ENCODE measurements at places on chromosomes 5 and 9.

GRCh38 chr5:15489571-15490235 lies 10.3 kb upstream of the FBXL7 start:
- DNase-seq: no peak

DNA sequence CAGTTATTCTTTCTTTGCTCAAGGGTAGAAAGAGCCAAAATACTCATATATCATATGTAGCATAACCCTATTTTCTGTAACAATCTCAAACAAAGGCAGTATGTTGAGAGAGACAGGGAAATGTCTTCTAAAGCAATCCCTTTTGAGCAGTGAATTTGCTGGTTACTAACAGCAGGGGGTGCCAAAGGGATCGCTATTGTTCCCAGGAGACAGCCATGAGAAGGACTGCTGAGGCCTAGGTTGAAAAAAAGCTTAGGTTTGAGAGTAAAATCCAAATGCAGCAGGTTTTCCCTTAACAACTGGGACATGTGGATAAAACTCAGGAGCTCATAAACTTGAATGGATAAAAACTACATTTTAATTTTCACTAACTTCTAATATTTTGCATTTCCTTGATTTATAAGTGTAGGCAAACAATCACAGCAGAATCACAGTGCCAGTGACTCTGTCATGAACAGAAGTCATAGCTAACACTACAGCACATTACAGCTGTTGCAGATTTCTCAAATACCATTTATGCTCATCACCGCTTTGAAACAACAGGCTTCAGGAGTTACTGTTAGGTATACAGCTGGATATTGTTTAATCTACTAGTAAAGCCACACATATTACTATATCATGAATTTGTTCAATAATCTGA lies 148.4 kb downstream of the MAPKAP1 start:
- no peak for DNase-seq

GRCh38 chr9:127945338-127945737 lies 7.7 kb upstream of the DPM2 start:
- no peak for DNase-seq

- DNase-seq: no peak
Measured at GRCh38 chr5:91373600-91373999, 9.5 kb downstream of the ARRDC3 start.

DNA sequence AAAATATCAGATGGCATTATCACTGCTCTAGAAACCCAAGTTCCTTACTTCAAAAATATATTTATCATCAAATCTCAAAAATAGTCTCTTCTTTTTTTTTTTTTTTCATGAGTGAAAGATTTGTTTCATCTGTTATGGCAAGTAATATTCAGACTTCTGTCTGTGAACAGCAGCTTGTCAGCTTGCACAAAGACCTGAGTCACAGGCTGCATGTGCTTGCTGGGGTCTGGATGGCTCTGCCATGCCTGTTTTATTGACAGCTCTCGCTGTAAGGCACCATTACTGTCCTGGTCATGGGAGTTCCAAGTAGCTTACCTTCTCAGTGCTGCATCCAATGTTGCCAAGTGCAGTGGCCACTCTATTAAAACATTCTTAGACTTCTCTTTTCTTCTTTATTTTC lies 456.4 kb downstream of the GADD45G start:
- DNase-seq: no peak

DNA sequence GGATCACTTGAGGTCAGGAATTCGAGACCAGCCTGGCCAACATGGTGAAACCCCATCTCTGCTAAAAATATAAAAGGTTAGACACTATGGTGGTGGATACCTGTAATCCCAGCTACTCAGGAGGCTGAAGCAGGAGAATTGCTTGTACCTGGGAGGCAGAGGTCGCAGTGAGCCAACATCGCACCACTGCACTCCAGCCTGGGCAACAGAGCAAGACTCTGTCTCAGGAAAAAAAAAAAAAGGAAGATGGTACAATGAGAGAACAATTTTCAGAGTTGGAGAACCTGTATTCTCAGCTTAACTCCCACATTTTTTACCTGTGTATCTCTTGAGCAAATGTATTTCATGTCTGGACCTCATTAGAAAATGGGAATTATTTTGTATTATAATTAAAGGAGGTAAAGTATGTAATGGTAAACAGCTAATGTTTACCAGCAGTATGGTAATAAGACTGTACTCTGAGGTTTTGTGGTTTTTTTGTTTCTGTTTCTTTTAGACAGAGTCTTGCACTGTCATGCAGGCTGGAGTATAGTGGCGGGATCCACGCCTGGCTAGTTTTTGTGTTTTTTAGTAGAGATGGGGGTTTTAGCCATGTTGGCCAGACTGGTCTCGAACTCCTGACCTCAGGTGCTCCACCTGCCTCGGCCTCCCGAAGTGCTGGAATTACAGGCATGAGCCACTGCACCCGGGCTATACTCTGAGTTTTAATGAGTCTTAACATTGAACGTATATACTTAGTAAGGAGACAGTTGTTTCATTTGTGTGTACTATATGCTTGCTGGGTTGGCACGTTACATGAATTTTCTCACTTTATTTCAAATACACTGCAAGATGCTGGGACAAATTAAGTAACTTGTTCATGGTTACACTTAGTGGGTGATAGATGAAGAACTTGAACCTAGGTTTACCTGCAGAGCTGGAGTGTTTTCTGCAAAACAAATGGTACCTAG lies 16.2 kb downstream of the UHRF2 start:
- no peak for DNase-seq

GRCh38 chr5:72180925-72181324 lies 73.7 kb downstream of the MAP1B start:
- DNase-seq: no peak

DNA sequence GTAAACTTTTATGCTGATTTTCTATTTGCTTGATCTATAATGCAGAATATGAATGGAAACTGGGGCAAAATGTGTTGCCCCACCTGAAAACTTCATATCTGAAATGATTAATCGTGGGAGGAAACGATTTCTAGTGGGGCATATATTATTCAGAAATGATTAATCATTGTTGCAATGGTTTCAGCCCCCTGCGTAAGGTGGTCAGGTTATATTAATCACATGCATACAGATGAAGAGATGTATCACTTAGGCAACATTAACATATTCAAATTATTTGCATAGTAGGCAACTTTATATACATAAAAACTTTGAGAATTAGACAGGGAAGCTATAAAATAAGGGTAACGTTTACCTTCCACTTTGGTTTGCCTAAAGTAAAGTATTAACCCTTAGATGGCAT lies 49.8 kb downstream of the LSM11 start:
- no peak for DNase-seq

GRCh38 chr5:30030101-30030500 lies 1163.4 kb upstream of the CDH6 start:
- no peak for DNase-seq

DNA sequence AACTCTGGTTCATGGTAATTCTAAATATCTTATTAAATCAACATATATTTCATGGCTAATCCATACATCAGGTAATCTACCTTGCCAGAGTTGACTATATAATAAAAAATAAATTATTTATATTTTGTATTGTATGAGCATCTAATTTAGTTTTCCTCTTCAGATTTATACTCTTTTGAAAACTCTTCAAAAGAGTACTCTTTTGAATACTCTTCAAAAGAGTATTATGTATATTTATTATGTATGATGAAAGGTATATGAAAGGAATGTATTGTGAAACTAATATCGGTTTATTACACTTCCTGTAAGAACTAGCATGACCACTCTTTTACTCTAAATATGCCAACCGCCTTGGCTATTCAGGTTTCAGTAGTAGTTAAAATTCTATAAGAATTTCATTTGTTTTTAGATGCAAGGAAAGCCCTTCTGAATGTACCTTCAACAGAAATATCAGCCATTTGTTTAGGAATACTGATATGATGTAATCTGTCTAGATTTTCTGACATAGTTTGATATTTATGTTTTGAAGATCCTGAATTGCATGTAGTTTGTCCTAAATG lies 178.7 kb downstream of the WDR70 start:
- DNase-seq: no peak

DNA sequence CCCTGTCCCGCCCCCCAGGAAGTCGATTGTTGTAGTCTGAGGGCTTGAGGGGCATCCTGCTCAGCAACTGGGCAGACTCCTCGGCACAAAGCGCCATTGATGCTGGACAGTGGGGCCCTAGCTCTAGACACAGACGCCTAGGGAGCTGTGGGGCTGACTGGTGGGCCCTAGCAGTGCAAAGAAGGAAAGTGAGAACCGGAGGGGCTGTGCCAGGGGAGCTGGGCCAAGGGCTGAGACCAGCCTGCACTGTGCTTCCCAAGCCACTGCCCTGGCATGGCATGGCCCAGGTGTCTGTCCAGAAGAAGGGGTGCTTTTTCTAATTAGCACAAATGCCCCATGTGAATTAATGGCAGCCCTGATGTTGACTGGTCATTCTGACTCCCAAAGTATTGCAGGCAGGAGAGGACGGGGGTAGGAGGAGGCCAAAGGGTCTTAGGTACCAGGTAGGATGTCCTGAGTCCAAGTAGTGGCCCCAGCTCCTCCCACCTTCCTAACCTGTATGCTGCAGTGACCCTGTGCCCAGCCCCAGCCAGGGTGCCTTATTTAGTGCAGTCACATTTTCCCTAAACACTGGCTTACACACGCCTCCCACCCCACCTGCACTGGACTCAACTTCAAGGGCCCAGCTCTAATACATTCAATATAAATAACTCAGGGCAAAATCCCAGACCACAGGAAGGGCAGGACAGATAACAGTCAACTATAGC lies 15.9 kb downstream of the TCF7 start:
- no peak for DNase-seq

DNA sequence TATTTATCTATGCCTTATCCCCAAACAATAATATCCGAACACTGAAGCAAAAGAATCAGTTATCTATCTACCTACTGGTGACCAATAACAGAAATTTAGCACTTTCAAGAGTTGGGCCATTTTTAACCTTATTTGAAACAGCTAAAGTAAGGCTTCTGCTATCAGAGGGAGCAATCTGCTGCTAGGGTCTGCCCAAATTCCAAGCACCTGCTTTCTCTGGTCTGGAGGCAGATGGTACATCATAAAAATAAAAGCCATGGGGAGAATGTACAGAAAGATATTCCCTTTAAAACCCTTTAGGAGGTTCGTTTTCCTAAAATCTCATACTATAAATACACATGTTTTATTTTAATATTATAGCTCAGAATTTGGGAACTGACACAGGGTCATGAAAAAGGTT lies 37.7 kb upstream of the ARSB start:
- DNase-seq: no peak

- no peak for DNase-seq
Measured at GRCh38 chr5:33346534-33346933, 94.2 kb upstream of the TARS1 start.

- DNase-seq: no peak
Measured at GRCh38 chr5:161847447-161847846, 473 bp upstream of the GABRA1 start.

DNA sequence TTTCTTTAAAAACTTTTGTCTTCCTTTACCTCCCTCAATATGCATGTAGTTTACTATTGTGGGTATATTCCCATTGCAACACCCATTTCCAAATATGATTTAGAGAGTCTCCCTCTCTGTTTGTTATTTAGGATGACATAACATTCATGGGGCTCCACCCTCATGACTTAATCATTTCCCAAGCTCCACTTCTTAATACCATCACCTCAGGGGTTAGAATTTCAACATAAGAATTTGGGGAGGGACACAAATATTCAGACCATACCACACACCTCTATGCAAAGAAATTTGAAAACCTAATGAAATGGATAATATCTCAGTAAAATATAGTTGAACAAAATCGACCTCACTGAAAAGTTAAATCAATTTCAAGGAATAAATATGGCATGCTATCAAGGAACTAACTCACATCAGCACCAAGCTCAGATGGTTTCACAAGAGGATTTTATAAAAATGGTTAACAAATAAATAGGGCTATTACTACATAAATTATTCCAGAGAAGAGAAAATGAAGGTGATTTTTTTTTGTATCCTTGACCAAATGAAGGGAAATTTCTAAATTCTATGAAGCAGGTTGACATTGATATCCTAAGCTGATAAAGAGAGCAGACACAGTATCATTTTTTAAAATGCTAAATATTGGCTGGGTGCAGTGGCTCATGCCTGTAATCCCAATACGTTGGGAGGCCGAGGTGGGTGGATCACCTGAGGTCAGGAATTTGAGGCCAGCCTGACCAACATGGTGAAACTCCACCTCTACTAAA lies 20.2 kb upstream of the UBTD2 start:
- no peak for DNase-seq

- no peak for DNase-seq
Measured at GRCh38 chr5:150034662-150035061, 34.1 kb downstream of the HMGXB3 start.

DNA sequence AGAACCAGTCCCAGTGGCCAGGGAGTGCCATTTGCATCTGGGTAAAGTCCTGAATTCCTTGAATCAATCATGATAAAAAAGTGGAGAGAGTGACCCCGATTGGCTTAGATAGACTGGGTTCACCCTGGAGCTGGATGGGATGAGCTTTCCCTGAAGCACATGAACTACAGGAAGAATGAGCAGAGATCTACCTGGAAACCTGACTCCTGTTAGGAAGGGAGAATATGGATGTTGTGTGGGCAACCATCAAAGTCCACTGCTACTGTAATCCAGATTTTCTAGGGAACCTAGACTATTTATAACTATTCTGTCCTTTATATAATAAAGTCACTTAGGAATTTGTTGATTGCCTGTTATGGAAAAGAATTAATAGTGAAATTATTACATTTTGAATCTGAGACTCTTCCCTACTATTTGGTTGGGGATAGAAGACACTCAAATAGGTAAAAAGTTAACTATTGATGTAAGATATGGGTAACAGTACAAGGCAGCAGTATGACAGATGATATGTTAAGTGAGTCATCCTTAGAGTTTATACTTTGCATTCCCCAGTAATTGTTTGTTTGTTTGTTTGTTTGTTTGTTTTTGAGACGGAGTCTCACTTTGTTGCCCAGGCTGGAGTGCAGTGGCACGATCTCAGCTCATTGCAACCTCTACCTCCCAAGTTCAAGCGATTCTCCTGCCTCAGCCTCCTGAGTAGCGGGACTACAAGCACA lies 17.9 kb downstream of the CYSTM1 start:
- no peak for DNase-seq

DNA sequence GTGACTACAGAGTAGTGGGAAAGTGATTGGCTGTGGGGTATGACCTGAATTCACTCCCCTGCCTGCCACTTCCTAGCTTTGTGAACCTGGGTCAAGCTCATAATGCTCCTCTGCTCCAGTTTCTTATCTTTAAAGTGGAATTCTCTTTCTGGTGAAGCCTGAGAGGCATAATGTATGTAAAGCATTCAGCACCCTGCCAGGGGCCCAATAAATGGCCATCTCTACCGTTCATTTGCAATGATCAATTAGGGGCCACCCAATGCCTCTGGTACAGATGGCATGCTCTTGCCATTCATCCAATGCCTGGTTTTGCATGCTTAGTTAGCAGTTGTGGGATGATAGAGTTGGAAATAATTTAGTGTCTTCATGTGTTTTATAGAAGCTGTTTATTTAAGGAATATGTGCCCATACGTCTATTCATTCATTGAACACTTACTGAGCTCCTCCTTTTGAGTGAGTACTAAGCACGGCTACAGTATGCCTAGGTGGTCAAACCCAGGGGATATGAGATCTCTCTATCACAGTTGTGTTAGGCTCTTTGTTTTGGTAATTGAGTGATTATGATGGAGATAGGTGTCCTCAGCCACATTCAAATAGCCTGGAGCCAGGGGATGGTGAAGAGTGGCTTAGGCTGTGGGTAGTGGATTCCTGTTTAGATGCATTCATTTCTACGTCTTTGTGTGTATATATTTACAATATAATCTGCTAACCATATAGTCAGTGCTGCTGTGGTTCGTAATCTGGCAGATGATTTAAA lies 15.3 kb downstream of the ZNF462 start:
- DNase-seq: no peak
